ENCODE measurements at places on chromosomes 6 and 20. TPM values are rescaled to one million over a fixed set of nuclear protein-coding genes. Genes with fewer than 3 reads are reported as not detected.
A peak's percentile ranks its signal among the peaks of the same experiment; 100 is the strongest.

Gene BTNL2
- not detected for total RNA-seq

Gene EEF1A2
- 178 TPM for total RNA-seq

GRCh38 chr20:44698351-44698750 is 16.8 kb upstream of the CCN5 start:
- H3K27me3 ChIP-seq: no peaks in the 10 kb centered on the region
- H3K27ac ChIP-seq: no peak overlapping the region

Gene C4A
- 1,171 TPM for total RNA-seq

DNA sequence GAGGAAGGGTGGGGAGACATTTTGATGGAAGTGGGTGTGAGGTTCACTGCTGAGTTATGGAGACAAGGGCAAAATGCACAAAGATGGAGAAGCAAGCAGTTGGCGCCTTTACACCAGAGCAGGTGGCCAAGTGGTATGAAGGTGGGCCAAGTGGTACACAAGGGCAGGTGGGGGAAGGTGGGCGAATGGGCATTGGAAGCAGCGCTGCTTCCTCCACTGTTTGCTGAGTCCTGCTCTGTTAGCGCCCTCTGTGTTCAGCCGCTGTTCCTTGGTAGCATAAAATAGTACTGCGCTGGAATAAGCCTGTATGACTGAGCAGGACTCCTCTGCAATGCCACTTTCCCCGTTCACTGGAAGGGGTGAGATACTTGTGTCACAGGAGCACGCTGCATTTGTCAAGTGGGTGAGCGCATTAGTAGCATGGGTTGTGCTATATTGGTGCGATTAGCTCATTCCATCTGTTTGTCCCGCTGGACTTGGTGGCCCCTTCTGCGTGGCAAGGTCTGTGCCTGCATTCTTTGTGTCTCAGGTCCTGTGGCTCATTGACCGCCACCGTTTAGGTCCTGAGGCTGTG is 116.4 kb downstream of the TOX2 start:
- no peak for DNase-seq
- no peaks in the 10 kb centered on the region for H3K27me3 ChIP-seq
- H3K4me3 ChIP-seq: no peak overlapping the region
- H3K36me3 ChIP-seq: no peaks in the 10 kb centered on the region

GRCh38 chr6:101803136-101803535 is 409.6 kb downstream of the GRIK2 start:
- no peak for DNase-seq
- no peak overlapping the region for H3K27ac ChIP-seq
- H3K4me3 ChIP-seq: no peak overlapping the region
- no peaks in the 10 kb centered on the region for H3K36me3 ChIP-seq

Gene NELFCD
- 75.3 TPM for total RNA-seq

DNA sequence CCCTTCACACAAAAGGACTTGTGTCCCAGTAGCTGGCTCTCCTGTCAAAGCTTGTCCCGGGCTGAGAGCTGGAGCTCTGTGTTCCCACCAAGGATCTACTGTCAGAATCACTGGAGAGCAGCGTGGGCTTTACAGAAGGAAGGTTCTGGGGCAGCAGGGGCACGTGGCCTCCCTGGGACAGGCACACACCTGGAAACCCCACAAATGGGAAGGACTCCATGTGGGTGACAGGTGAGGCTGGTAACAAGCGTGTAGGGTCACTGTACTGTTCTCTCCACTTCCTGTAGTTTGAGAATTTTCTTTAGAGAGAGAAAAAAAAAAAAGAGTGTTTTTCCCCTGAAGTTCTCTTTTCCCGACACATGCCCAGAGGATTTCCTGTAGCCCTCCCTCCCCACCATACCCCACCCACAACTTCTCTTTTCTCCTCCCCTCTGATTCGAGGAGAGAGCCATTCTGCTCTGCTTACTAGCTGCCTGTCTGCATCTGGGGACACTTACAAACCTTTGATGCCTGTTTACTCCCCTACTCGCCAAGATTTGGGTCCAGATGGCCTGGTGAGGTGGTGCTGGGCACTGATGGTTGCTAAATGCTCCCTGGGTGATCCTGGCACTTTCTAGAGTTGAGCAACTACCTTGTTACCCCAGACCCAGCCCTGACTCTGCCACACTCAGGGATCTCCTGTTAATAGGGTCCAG is 84.1 kb upstream of the SIRPA start:
- H3K4me1 ChIP-seq: peaks cover 4% of the 10 kb centered on the region
- no peak overlapping the region for H3K27ac ChIP-seq

Gene BMP7
- total RNA-seq: 0.74 TPM

Gene SNAP91
- 1.1 TPM for total RNA-seq

DNA sequence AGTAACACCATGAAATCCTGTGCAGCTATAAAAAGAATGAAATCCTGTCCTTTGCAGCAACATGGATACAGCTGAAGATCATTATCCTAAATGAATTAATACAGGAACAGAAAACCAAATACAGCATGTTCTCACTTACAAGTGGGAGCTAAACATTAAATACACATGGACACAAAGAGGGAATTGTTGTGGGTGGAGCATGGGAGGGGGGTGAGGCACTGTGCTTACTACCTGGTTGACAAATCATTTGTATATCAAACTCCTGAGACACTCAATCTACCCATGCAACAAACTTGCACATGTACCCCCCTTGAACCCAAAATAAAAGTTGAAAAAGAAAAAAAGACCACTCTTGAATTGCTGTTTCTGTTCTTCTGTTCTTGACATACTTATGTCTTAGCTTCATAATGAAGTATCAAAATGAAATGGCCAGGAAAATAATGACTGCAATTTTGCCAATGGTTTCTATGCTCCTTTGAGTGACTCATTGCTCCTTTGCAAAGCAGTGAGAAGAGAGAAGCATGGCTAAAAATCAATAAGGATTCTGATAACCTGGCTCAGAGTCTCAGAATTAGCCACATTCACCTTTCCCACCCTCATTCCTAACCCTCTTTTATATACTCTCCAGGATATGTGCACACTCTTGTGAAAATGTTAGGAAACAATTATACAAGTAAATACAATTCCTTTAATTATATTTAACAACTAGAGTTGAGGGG is 71.0 kb downstream of the CYP39A1 start:
- no peaks in the 10 kb centered on the region for H3K27me3 ChIP-seq
- H3K36me3 ChIP-seq: no peaks in the 10 kb centered on the region
- DNase-seq: no peak
- no peak overlapping the region for H3K27ac ChIP-seq
- H3K4me1 ChIP-seq: no peaks in the 10 kb centered on the region

Gene LKAAEAR1
- not detected for total RNA-seq

DNA sequence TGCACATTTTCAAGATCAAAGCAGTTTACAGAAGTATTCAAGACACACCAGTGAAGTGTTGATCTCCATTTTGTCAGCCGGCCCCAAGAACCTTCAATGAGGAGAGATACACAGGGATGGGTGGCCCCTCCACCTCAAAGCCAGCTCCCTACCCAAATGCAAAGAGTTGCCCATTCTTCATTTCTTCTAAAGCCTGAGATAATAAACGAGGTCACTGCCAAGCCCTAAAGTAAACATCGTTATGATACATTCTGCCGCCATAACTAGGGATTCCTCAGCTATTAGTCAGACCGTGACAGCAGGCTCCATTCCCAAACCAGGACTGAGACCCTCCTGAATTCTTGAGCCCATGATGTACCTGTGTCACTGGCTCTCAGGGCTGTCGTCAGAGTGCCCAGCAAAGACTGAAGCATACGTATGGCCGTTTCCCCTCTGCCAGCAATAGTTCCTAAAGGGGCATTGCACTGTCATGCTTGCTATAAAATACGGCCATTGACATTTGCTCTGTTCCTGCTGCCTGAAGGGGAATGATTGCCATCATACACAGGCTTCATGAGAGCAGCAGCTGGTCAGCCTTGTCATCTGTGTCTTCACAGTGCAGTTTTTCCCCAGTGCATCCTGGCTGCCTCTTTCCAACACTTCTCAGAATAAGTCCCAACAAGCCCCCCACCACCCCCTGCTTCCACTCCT is 41.7 kb downstream of the ISM1 start:
- no peak for DNase-seq
- H3K27ac ChIP-seq: no peak overlapping the region
- no peaks in the 10 kb centered on the region for H3K4me1 ChIP-seq
- no peaks in the 10 kb centered on the region for H3K27me3 ChIP-seq
- H3K36me3 ChIP-seq: no peaks in the 10 kb centered on the region

DNA sequence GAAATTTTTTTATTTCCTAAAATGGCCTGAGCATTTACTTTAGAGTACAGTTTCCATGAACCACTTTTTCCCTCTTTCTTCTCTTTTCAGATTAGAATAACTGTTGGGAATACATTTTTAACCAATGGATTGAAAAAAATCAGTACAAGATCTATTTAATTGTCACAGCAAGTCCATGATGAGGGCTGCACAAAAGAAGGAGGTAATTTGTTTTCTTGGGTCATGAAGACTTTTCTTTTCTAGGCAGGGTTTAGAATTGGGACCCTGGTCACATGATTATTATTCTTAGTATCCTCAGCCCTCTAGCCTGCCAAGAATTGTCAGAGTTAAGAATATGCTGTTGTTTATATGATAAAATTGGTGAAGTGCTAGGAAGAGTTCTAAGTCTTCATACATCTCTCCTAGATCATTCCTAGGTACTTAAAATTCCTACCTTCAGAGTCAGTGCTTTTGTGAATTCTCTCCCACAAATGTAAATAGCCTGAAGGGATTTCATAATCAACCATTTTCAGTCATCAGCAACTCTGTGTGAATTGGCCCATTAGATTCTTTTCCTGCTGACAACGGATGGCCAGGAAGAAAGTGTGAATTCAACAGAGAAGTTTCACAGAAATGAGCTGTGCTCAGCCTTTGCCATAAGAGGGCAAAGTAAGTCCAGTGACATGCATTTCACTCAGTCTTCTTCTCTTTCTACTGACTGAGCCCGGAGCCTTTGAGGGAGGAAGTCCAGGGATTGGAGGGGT is 32.4 kb upstream of the TPBG start:
- DNase-seq: no peak
- no peak overlapping the region for H3K4me3 ChIP-seq
- H3K4me1 ChIP-seq: no peaks in the 10 kb centered on the region
- peaks cover 5% of the 10 kb centered on the region for H3K27me3 ChIP-seq

DNA sequence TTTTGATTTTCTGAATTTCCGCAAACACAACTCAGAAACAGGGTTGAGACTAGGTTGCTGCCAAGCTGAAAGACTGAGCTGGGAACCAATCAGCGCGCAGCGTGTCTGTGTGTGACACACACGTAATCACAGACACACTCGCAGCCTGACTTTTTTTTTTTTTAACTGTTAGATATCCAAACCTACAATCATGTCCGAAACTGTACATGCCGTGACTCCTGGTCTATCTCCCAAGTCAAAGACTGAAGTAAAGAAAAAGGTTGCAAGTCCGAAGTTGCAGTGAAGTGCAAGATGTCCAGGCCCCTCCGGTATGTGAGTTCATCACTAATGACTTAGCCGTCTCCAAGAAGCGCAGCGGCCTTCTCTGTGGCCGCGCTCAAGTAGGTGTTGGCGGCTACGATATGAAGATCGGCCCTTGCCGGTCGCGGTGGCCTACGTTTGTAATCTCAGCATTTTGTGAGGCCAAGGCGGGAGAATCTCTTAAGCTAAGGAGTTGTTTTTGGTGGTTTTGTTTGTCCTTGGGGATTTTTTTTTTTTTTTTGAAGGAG is 108.2 kb downstream of the HFE start:
- H3K4me3 ChIP-seq: peak overlapping the region; percentile 27
- DNase-seq: peak; percentile 94
- H3K36me3 ChIP-seq: no peaks in the 10 kb centered on the region
- peak overlapping the region; percentile 95 for H3K27ac ChIP-seq
- H3K27me3 ChIP-seq: no peaks in the 10 kb centered on the region

Gene TTLL9
- 0.14 TPM for total RNA-seq

- no peaks in the 10 kb centered on the region for H3K27me3 ChIP-seq
- DNase-seq: no peak
- H3K4me3 ChIP-seq: no peak overlapping the region
- no peak overlapping the region for H3K27ac ChIP-seq
- no peaks in the 10 kb centered on the region for H3K36me3 ChIP-seq
Measured at GRCh38 chr6:150686566-150686965, 86.9 kb downstream of the PLEKHG1 start.

GRCh38 chr6:159481897-159482296 is 211.1 kb downstream of the SOD2 start:
- DNase-seq: no peak
- H3K36me3 ChIP-seq: no peaks in the 10 kb centered on the region
- no peaks in the 10 kb centered on the region for H3K4me1 ChIP-seq
- H3K27ac ChIP-seq: no peak overlapping the region
- no peaks in the 10 kb centered on the region for H3K27me3 ChIP-seq

- H3K27ac ChIP-seq: peak overlapping the region; percentile 18
- no peak for DNase-seq
- no peaks in the 10 kb centered on the region for H3K36me3 ChIP-seq
- H3K4me3 ChIP-seq: no peak overlapping the region
Measured at GRCh38 chr20:53154540-53154939, 182.4 kb downstream of the TSHZ2 start.

Gene RBM39
- 111 TPM for total RNA-seq

GRCh38 chr6:94127716-94128115 is 708.4 kb upstream of the EPHA7 start:
- no peaks in the 10 kb centered on the region for H3K4me1 ChIP-seq
- no peak overlapping the region for H3K4me3 ChIP-seq
- no peak overlapping the region for H3K27ac ChIP-seq
- H3K36me3 ChIP-seq: no peaks in the 10 kb centered on the region
- H3K27me3 ChIP-seq: no peaks in the 10 kb centered on the region

GRCh38 chr20:13249798-13250170 is 28.7 kb downstream of the ISM1 start:
- H3K36me3 ChIP-seq: no peaks in the 10 kb centered on the region
- DNase-seq: no peak
- H3K27me3 ChIP-seq: no peaks in the 10 kb centered on the region
- H3K27ac ChIP-seq: no peak overlapping the region
- no peaks in the 10 kb centered on the region for H3K4me1 ChIP-seq

DNA sequence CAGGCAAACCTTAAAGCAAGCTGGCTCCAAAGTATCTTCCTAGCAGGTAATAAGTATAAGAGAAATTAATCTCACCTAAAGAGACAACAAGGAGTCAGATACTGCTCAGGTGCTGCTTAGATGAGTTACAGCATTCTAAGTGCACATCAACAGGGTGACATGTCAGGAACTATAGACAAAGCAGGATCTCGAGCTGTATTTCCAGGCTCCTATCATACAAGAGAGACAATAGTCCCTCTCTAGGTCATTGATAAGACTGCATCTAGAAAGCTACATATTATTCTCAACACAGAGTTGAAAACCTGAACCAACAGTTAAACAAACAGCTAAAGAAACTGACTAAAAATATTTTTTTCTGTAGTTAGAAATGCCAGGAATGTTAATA is 3.9 kb downstream of the PTPRK start:
- no peak overlapping the region for H3K4me3 ChIP-seq
- H3K36me3 ChIP-seq: no peaks in the 10 kb centered on the region
- H3K27me3 ChIP-seq: no peaks in the 10 kb centered on the region
- no peak for DNase-seq
- H3K4me1 ChIP-seq: peaks cover 5% of the 10 kb centered on the region

- DNase-seq: no peak
- H3K4me3 ChIP-seq: no peak overlapping the region
- H3K4me1 ChIP-seq: no peaks in the 10 kb centered on the region
- no peak overlapping the region for H3K27ac ChIP-seq
Measured at GRCh38 chr6:73766040-73766439, 70.0 kb downstream of the CD109 start.

Gene BEND3
- 2.5 TPM for total RNA-seq

GRCh38 chr6:13242590-13242989 is 85.7 kb downstream of the TBC1D7 start:
- H3K4me1 ChIP-seq: no peaks in the 10 kb centered on the region
- no peaks in the 10 kb centered on the region for H3K27me3 ChIP-seq
- H3K27ac ChIP-seq: no peak overlapping the region
- no peak for DNase-seq

Data from adrenal gland (tissue), 19 donors.